ENCODE measurements at places on chromosomes 6 and 20. TPM values are rescaled to one million over a fixed set of nuclear protein-coding genes. Genes with fewer than 3 reads are reported as not detected.
A peak's percentile ranks its signal among the peaks of the same experiment; 100 is the strongest.

DNA sequence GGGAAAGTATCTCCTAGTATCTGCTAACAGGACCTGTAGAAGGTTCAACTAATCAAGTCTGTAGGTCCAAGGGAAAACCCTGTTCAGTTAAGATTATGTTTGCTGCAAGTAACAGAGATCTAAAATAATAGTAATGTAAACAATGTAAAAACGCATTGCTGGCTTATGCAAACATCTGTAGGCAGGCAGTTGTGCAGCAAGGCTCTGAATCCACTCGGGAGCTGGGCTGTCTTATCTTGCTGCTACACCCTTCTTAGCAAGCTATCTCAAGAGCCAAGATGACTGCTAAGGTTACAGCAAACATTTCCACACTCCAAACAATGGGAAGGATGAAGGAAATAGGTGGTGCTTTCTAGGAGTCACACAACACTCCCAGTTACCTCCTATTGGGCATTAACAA lies 397.3 kb upstream of the NRSN1 start:
- H3K27me3 ChIP-seq: no peaks in the 10 kb centered on the region
- H3K36me3 ChIP-seq: no peaks in the 10 kb centered on the region
- H3K27ac ChIP-seq: no peak overlapping the region

- no peak overlapping the region for H3K4me3 ChIP-seq
- no peaks in the 10 kb centered on the region for H3K4me1 ChIP-seq
- no peaks in the 10 kb centered on the region for H3K27me3 ChIP-seq
- H3K27ac ChIP-seq: no peak overlapping the region
Measured at GRCh38 chr6:111382476-111383294, 100.3 kb downstream of the REV3L start.

Gene ZNF831
- total RNA-seq: not detected

DNA sequence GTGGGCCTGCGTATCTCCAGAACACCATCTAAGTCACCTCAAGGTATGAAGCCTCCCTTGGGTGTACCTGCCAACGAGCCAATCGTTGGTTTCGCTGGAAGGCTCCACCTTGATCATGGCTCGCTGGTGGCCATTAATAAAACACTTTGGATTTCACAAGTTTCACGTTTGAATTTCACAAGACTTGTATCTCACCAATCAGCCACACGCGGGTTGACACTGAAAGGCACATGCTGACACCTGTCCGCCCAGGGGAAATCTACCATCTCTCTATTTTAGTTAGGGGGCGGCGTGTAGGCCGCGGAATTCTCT lies 586 bp upstream of the HMGA1 start:
- H3K4me1 ChIP-seq: peaks cover 21% of the 10 kb centered on the region
- no peak for DNase-seq
- H3K4me3 ChIP-seq: peak overlapping the region; percentile 88
- peaks cover 3% of the 10 kb centered on the region for H3K36me3 ChIP-seq

Gene DLK2
- total RNA-seq: 3.3 TPM

Gene OPN5
- total RNA-seq: 4.6 TPM

GRCh38 chr6:144193181-144193580 lies 42.9 kb downstream of the STX11 start:
- H3K27me3 ChIP-seq: no peaks in the 10 kb centered on the region
- H3K27ac ChIP-seq: no peak overlapping the region
- DNase-seq: no peak
- no peak overlapping the region for H3K4me3 ChIP-seq

DNA sequence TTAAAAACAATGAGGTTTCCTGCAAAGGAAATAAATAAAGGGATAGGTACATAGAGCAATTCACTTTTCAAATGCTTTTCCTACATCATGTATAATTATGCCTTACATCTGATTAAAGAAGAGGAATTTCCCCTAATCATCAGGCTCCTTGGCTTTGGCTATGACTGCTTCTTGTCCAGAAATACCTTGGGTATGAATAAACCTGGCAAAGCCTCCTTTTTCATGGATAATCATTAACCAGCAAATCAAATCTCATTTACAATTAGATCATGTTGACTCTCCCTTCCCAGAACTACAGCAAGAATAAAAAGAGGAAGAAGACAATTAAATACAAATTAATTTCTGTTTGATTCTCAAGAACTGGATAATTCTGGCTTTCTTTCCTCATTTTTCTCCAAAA lies 58.0 kb upstream of the CD2AP start:
- peaks cover 2% of the 10 kb centered on the region for H3K4me1 ChIP-seq
- no peak overlapping the region for H3K27ac ChIP-seq
- H3K27me3 ChIP-seq: no peaks in the 10 kb centered on the region
- no peak overlapping the region for H3K4me3 ChIP-seq
- DNase-seq: no peak

Gene ZC3H12D
- total RNA-seq: 0.58 TPM

DNA sequence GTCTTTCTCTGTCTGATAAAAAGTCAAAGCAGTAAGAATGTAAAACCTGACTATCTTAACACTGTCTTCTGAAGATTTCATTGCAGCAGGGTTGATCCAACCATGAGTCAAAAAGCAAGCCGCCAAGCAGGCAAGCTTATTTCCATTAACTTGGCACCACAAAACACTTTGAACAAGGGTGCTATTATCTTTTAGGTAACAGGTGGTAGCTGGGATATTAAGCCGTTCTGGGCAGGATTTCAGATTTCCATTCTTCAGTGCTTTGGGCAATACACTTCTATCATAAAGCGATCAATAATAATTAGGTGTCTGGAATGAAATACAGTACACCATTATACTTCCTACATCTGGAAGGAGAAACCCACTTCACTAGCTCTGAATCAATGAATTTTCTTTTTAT lies 181.9 kb downstream of the TBC1D7 start:
- H3K4me3 ChIP-seq: no peak overlapping the region
- no peak for DNase-seq
- no peaks in the 10 kb centered on the region for H3K36me3 ChIP-seq
- H3K27ac ChIP-seq: no peak overlapping the region

All from type B pancreatic cell (in vitro differentiated cells).